ENCODE measurements at places on chromosomes 6 and 20.

DNA sequence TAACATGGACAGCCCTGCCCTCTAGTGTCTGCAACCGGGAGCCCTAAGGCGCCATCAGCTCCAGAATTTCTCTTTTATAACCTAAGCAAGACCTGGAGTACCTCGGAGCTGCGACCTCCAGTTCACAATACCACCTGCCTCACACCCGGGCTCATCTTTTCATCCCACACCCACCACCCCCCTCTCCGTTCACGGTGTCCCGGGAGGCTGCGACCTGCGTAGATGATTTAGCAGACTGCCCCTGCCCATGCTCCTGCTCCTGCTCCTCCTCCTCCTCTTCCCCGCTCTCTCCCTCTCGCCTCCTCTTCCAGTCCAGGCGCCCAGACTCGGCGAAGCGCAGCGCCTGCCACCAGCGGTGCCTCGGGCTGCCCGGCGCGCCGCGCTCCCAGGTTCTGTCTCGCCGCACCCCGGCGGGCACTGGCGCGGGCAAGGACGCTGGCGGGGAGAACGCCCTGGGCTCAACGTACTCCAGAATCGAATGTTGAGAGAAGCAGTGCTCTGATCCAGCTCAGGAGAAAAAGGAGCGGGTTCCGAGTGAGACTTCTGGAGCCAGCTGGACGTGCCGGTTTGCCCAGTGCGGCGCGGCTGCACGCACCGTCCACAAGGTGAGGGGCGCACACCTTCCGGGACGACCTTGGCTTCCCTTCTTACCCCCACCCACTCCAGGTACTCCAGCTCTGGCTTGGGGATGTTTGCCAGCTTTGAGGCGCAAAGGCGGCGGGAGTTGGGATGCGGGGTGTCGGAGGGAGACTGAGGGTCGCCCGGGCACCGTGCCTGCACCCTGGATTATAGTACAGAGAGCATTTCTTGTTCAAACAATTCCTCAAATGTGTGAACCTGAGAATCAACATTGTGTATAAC is at the start of gene HTR1E:
Gene HTR1E, plus strand, starts transcription at position 310 of the 861 bp plus-strand sequence. CDS start 77,807 bp downstream, outside the sequence.
- DNase-seq = no peak

GRCh38 chr6:153170511-153170910 is 39.4 kb upstream of the RGS17 start:
- DNase-seq = no peak

DNA sequence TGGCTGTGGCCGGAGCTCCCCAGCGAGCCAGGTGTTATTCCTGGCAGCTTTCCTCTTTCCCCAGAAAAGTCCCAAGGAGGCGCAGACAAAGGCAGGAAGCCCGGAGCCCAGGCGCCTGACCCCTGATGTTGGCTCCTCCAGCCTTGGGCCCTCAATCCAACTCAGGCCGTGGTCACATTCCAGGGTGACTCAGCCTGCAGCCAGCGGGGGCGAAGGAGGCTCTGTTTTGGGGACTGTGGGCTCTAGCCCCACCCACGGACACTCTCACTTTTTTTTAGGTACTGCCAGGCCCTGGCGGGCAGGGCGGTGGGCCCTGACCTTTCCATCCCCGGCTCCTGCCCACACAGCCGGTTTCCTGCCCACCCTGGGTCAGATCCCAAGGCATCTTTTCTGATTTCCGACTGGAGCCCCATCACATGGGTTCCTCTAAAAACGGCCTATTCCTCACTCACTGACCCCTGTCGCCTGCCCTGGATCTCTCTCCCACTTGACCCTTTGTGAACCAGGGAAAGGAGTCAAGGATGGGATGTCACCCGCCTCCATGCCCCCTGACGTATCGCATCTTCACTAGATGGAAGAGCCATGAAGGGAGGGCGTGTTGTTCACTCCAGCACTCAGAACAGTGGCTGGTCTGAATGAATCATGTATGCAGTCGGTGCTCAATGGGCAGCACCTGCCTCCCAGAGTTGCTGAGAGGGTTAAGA is 5.5 kb downstream of the PTGIS start:
- DNase-seq = peak; percentile 50

DNA sequence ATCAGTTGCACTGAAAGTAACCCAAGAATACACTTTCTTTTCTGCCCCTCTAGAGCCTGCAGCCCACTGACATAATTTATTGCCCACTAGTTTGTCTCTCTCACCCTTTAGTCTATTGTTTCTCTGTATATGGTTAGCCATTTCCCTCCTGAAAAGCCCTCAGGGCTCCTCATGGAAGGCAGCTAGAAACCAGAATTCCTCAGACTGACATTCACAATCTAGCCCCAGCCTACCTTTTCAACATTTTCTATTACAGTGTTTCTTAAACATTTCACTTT is 21.4 kb upstream of the PAQR8 start:
- DNase-seq = no peak

DNA sequence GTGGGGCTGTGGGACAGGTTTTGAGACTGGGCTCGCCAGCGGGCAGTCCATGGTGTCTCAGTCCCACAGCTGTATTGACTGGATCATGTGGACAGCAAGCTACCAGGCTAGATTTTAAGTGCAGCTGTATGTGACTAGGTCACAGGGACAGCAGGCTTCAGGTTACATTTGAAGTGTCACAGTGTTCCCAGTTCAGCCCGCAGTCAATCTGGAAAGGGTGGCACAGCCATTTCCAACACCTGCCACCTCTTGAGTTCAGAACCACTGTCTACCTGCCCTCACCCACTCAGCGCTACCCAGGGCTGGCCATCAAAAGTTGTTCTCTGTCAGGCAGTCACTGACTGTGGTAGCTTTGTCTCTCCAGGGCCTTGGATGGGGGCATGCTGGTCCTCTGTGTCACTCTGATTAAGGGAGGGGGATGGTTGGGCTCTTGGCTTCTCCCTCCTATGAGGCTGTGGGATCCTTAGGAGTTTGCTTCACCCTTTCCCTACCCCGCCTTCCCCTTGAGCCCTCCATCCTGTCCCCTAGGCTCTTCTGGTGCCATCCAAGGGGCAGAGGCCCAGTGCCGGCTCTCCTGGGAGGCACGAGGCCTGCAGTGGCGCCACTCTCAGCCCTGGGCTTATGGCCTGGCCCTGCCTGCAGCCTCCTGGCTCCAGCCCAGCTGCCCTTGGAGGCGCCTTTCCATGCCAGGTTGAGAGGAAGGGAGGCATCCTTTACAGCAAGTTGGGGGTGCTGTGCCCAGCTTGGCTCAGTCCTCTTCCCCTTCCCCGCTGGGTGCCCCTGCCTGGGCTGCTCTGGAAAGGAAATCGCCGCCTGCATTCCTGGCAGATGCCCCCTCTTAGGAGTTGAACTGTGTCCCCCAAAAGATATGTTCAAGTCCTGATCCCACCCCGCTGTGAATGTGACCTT is 44.9 kb downstream of the PNLDC1 start:
- no peak for DNase-seq

GRCh38 chr6:14063756-14064155 is 53.8 kb upstream of the CD83 start:
- DNase-seq = no peak

DNA sequence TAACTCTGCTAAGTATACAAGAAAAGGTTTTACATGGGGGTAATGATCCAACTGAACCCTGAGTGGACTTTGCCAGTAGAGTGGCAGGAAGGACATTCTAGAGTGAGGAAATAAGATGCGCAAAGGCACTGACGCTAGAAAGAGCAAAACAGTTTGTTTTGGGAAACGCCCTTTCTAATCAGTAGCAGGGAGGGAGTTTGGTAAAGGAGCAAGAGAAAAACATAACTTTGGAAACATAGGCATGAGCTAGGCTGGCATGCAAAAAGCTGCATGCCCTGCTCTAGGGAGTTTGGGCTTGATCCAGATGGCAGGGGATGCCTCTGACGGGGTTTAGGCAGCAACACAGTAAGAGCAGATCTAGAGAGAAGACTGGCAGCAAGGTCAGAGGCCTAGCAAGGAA is 135.2 kb downstream of the DST start:
- DNase-seq = no peak

DNA sequence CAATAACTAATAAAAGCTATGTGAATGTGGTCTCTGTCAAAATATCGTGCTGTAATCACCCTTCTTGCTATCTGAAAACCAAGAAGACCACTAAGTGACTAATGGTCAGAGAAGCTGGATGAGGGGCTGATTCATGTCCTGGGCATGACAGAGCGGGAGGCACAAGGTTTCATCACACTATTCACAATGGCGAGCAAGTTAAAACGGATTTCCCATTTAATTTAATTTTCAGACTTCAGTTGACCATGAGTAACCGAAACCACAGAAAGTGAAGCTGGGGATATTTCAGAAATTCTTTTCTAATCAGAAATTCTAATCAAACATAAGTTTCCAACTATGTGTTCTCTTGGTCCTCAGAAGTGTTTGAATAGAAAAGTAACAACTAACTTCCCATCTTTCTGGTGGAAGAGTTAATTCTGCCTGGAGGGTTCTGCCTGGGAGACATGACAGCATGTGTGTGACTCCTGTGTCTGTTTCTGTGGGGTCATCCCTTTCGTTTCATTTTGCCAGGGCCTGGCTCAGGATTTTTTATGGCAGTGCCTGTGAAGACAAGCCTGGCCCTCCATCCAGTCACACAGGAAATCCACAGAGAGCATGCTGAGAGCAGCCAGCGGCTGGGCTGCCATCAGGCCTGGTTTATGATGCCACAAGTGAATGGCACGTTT is 98.9 kb downstream of the FAM120B start:
- no peak for DNase-seq

- peak; percentile 73 for DNase-seq
Measured at GRCh38 chr20:44714701-44715498, at the start of gene CCN5. Gene CCN5, plus strand, starts transcription at chr20:44715369. Its CDS starts 22 bp downstream, at chr20:44715391.

DNA sequence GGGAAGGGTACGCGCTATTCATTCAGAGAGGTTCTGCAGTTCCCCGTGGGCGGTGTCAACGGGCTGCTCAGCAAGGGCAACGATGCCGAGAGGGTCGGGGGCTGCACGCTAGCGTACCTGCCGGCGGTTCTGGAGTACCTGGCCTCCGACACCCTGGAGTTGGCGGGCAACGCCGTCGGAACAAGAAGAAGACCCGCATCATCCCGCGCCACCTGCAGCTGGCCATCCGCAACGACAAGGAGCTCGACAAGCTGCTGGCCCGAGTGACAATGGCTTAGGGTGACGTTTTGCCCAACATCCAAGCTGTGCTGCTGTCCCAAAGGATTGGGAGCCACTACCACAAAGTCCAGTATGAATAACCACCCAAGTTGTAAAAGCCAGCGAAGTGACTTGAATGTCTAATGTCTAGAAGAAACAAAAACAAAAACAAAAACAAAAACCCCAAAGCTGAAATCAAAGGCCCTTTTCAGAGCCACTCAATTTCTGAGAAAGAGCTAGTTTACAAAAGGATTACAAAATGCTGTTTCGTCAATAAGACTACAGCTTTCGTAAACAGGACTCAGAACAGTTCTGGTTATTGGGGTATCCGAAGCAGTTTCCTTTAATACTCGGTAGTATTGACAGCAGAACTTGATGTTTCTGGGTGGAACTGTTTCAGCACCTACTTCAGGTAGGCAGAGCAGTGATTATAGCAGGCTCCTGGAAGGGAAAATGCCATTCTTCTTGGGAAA is 21.9 kb upstream of the SLC17A4 start:
- DNase-seq = no peak

DNA sequence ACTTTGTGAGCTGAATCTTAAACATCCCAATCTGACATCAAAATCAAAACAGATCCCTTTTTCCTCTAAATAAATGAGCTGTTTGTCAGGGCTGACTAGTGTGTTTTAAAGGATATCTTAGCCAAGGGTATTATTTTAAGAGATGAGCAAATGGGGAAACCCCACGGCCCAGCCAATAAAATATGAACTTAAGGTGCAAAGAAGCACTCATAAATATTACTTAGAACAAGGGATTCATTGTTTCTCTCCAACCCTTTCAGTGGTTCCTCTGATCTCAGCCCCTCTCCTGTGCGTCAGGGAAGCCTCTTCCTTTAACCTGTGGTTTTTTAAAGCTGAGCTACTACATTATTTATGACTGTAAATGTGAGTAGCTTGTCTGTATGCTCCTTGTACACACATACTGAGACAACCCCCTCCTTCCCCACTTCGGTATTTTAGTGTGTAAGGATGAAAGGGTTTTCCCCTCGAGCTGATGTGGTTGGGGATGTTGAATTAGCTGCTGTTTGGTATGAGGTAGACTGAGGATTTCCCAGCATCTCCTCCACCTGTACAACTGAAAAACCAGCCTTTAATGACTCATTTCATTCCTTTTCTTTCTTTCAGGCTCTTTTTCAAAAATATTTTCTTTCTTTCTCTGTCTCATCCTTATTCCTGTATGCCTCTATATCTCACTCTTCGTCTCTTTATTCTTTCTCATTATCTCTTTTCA is 6.5 kb downstream of the BMP5 start:
- no peak for DNase-seq

DNA sequence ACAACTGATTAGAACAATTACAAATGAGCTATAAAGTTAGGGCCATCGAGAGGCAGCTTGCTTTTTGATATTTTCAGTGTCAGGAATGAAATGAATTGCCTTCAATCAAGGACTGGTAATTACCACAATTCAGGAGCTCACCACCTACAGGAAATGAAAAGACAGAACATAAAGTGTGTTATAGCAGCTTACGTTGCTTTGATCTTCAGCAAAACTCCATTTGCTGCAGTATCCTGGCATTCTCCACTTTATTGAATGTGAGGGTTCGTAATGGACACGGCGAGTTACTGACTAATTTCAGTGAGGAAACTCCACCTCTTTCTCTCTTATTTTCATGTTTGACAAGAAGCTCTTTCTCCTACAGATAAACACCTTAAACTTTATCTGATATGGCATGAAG is 440.0 kb upstream of the HSF2 start:
- no peak for DNase-seq

GRCh38 chr6:146670161-146670560 is 71.4 kb downstream of the ADGB start:
- DNase-seq = no peak

DNA sequence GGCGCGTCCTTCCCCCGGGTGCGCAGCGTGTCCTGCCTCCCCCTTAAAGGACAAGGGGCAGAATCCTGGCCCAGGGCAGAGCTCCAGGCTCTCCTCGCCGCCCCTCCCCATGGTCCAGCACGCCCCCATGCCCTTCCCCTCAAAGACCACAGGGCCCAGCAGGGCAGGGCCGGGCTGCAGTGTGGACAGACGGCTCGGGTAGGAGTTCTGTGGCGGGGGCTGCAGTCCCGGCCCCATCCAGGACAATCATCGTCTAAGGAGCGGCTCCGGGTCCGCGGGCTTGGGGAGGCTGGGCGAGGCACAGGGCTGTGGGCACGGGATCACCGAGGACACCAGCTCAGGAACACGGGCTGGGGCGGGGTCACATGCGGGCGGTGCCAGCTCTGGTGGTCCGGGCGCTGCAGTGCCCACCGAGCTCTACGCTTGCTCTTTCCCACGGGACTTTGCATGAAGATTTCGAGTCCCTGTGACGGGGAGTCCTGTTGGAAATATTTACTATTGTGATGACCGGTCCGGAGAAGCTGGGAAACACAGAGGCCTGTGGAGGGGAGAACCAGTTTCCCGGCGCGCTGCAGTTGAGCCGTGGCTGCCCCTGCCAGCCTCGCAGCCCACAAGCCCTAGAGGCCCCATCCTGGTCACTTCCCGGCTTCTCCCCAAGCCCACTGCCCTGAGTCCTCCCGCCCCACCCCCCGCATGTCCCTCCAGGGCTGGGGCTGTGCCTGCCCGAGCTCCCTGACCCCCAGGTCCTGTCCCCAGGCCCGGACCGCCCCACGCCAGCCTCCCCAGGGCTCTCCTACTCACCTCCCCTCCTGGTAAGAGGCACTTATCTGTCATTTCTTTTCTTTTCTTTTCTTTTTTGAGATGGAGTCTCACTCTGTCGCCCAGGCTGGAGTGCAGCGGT is 20.6 kb downstream of the SLC17A9 start:
- no peak for DNase-seq

GRCh38 chr6:73180763-73181619 is 44.3 kb downstream of the KHDC1L start:
- peak; percentile 32 for DNase-seq
